ENCODE measurements at places on chromosomes 2 and 18.
A peak's percentile ranks its signal among the peaks of the same experiment; 100 is the strongest.

GRCh38 chr18:43526426-43527145 is 249.3 kb upstream of the SYT4 start:
- no peak for DNase-seq

DNA sequence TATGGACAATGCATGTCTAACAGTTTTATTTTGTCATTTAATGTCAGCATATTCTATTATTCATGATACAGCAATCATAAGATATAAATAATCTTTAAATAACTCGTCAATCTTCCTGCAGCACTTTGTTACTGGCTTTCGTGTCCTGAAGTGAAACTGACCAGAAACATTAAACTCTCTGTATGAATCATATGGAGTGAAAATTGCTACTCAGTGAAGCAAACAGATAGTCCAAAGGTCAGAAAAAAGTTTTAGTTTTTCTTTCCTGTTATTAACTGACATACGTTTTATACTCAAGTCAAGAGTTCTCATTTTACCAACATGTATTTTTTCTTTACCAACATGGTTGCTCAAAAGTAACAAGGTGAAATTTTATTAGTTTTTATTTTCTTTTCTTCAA is 106.8 kb upstream of the GALNT5 start:
- no peak for DNase-seq

GRCh38 chr2:218305383-218305782 is 13.1 kb upstream of the TMBIM1 start:
- no peak for DNase-seq

GRCh38 chr2:18171191-18172139 is 293.0 kb downstream of the KCNS3 start:
- no peak for DNase-seq

DNA sequence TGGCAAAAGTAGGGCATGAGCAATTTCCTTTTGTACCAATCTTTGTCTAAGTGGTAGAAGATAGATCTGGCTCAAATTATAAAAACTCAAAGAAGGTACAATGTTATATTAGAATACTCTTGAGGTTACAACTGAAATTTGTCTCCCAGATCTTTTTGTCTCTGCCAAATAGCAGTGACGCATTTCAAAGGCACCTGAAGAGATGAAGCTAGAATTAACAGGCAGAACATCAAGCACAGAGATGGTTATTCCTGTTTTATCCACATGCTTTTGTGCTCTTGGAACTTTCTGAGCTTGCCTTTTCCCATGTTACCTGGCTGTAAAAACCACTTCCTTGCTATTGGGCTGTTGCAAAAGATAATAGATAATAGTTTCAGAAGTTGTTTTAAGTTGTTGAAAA is 74.3 kb downstream of the GREB1L start:
- DNase-seq, result no peak

- DNase-seq, result no peak
Measured at GRCh38 chr2:159506764-159507440, 109.4 kb downstream of the BAZ2B start.

DNA sequence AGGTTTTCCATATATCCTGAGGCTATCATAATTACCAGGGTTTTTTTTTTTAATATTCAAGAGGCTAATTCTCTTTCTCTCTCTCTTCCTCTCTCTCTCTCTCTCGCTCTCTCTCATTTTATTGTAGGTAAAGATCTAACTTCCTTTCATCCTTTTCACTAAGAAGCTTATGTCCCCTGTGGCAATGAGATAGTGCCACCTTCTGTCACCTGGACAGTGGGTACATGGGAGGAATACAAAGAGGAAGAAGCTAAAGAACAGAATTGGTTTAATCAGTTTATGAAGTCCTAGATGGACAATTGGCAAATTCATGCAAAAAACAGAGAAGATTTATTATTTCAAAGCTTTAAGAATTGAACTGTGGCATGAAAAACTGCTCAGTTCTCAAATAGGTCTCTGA is 1582.3 kb upstream of the TMEFF2 start:
- DNase-seq, result no peak

DNA sequence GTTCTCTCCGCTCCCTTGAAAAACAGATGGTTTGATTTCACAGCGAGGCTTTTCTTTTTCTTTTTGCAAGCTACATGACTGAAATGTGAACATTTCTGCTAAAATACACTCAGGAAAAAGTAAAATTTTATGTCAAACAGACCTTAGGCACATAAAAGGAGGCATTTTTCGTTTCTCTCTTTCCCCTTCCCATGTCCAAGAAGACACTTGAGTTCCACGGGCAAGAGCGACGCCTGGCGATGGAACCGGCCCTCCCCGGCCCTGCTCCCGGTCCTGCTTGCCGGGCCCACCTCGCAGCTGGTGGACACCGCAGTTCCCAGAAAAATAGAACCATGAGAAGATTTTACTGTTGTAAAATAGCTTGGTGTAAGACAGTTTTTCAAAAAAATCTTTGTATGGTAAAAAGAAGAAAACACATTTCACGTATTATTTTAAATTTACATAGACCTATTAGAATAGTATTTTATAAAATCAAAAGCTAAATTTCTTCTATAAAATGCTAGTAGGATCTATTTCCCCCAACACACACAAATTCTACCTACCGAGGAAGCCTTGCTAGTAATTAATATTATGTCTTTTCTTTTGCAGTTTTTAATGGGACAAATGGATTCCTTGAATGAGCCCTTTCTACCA is 2.3 kb upstream of the ALKAL2 start:
- peak; percentile 73 for DNase-seq

All from nephron progenitor cell (in vitro differentiated cells).